ENCODE measurements at places on chromosomes 3 and 15.

DNA sequence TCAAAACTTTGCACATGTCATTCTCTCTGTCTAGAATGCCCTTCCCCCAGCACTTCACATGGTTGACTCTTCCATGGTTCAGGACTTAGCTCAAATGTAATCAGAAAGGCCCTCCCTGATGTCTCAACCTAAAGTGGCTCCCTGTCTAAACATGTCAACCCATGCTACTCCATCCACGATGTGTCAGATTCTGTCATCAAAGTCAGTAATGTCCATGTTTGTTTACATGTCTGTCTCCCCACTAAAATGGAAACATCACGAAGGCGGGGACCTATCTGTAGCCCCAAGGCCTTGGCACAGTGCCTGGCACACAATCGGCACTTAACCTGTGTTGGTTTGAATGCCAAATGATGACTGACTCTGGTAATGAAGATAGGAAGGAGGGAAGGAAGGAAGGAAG, 20.8 kb upstream of the SNTN start:
- no peak for DNase-seq

DNA sequence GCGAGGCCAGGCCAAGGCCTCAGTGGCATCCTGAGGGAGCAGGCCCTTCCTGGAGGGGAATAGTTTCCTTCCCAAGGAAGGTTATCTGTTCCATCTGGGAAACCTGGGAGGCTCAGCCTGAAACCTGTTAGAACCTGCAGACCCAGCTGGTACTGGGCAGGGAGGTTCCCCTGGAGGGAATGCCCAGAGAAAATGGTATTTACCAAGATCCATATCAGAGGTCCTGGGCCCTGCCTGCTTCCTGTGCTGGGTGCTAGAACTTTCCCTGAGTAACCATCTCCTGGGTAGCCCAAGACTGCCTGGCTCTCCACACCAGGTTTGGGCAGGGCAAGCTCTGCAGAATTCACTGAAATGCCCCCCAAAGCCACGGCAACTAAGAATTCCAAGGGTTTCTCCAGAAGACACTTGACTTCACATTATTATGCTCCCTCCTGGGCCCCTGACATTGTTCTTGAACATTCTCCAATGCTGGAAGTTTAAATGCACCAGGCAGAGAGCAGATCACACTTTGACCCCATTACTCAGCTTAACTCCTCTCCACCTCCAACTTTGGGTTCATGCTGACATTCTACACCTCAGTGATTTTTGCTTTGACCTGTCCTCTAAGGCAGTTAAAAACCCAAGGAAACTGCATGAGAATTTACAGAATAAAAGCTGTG, 2.0 kb downstream of the CA12 start:
- no peak for DNase-seq

DNA sequence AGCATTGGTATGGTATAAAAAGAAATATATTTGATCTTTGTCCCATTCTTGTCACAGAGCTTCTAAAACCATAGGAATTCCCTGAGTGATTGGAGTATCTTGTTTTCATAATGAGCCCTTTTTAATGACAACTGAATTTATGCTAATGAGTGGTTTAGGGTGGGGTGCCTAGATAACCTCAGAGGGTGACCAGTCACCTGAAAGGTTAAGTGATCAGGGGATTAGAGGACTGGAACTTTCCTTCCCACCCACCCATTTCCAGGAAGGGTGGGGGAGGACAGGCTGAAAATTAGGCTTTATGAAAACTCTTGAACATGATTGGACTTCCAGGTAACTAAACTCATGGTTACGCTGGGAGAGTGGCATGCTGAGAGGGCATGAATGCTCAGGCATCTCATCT, 8.5 kb downstream of the MFN1 start:
- no peak for DNase-seq

DNA sequence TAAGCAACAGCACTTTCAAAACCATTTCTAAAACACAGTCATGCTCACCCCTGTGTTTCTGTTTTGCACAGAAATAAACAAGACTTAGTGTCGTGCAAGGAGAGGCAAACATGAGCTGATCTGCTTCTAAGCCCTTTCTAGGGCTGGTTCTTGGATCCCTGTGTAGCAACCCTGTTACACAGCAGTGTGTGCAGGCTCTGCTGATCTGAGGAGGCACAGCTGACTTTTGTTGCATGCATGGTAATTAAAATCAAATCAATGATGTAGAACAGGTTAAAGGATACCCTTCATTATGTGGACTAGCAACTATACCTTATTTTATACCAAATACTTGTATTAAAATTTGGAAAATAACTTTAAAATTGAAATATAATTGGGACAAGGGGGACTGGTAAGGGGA, 234.8 kb downstream of the PDZRN3 start:
- DNase-seq = no peak

GRCh38 chr15:60128000-60128376, 123.9 kb downstream of the FOXB1 start:
- DNase-seq = no peak

DNA sequence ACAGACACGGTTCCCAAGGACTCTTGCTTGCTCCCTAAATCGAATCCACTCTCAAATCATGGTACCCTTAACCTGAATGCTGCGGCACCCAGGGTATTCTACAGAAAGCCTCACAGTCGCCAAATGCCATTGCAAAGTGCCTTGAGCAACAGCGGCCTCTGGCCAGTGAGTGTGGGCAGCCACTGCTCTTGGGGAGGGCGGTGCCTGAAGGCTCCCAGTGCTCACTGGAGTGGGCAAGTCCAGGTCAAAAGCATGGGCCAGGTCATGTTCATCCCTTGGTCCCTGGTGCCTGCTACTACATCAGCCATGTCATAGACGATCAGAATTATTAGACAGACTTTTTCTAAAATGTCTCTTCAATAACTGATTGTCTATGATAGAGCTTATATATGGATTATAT, 82.5 kb downstream of the ADAMTS17 start:
- no peak for DNase-seq

DNA sequence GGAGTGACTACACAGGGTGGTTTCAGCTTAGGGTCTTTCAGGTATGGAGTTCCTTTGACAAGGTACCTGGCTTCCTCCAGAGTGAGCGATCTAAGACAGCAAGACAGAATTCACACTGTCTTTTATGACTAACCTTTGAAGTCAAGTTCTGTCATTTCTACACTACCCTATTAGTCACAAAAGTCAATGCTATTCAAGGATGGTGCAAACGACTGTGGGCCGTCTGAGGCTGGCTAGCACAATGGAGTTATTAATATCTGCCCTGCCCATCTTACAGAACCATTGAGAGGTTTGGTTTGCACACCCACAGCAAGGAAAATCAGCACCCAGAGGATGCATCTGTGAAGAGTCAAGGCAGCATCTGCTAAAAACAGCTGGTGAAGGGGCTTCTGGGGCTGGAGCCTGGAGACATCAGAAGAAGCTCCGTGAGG, 62.9 kb upstream of the XCR1 start:
- no peak for DNase-seq

DNA sequence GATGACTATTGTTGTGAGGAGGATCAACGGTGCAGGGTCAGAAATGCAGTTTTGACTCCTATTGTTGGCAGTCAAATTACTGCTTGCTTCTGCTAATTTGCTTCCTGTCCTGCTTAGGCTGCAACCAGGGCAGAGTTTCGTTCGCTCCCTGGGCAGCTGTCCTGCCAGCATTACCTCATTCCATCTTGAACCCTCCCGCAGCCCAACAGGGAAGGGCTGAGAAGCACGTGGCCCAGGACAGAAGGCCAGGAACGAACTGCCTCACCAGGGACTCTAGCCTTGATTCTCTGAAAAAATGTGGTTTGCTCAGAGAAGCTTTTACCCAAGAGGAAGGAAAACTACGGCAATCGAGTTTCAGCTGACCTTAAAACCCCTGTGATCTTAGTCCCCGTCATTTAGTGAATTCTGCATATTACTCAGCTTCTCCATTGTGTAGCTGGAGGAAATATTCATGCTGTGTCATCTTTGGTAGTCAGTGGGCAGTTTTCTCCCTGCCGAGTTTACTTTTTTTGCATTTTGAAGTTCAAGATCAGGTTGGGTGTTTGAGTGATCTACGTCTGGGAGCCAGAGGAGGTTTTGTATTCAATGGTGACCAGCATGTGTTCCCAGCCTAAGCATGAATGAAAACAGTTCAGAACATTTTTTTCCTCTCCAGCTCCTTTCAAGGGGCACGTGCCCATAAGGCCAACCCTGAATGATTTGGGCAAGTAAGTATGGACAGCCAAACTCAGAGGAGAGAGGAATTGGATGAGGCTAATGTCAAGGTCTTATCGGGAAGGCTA, 23.0 kb downstream of the TLNRD1 start:
- no peak for DNase-seq

DNA sequence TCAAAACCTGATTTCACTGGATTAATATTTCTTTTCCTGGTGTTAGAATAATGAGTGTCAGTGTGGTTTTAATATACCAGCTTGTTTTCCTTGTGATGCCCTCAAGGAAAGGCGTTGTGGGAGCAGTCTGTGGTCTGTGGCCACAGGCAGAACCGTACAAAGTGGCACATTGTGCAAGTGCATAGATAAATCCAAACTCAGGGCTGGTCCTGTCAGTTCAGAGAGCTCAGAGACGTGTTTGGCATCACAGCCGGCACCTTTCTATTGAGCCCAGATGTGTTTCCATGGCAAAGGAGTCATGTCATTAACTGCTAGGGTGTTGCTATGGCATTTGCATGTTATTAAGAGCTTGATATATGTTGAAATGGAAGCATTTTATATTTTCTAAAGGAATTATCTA, 289.9 kb upstream of the RASGRP1 start:
- no peak for DNase-seq

DNA sequence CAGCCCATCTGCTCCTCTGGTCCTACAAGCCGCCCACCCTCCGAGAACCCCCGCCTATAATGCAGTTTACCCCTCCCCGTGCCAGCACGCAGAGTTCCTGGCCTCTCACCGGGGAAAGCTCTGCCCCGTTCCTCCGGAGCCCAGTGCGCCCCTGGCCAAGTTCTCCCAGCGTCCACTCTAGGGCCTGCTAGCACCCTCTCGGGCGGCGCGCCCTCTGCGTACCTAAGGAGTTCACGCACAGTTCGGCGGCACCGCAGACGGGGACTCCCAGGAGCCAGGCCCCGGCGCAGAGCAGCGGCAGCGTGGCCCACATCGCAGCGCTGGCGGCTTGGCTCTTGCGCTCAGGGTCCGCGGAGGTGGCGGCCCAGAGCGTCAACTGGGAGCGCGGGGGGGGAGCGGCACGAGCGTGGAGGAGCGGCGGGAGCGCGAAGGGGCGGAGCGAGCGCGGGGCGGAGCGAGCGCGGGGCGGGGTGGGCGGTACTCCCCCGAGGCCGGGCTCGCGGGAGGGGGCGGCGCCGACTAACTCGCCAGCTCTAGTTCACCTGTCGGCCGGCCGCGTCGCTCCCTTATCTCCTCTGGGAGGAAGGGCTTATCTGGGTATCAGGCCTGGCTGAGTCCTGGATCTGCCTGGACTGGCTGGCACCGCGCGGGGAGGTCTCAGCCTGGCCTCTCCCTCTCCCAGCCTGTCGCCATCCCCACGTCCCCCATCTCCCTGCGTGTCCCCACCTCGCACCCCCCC, at the start of gene CTSH:
CTSH (minus strand) TSS at position 378 of the 739 bp plus-strand sequence; CDS start at position 313, 65 bp downstream.
- peak; percentile 90 for DNase-seq

DNA sequence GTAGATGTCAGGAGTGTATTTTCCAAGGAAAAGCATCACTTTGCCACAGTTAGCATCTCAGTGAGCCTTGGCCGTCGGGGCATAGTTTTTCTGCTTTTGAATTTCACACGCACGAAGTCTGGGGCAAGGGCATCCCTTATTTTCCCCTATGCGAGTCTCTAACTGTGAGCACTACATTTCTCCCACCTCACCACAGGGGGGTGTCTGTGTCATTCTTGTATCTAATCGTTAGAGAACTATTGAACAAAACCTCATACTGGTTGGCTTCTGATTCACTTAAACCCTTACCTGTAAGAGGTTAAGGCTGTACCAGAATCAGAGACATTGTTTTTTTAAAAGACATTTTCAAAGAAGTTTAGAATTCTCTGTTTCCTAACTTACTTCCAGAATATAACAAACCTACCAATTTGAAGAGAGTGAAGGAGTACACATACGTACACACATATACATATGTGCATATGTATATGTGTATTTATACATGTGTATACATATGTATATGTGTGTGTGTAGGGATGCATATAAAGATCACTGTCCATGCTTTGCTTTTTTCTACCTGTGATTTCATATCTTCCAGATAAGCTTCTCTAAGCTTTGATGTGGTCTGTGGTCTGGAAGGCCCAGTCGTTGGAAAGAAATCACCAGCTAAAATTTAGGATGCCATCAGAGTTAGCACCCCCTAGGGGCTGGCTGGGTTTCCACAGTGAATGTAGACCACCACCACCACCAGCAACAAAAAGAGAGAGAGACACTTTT, 49.4 kb downstream of the MYZAP start:
- DNase-seq = peak; percentile 31

- DNase-seq = no peak
Observed at GRCh38 chr3:37462452-37462851, 288.1 kb upstream of the LRRFIP2 start.

DNA sequence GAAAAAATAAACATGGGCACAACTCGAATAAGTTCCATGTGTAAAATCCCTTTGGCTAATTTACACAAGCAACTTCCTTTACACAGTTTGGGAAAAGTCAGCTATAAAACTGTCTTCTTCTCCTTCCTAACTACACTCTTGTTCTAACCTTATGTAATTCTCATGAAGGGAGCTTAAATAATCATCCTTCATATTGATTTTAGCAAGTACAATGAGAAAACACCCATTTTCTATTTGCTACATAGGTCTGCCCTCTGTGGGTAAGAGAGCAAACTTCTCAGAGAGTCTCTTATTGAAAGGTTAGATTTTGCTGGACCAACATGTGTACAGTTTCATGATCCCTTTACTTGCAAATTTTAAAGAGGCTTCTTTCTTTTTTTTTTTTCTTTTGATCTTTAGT, 398.5 kb downstream of the ROBO1 start:
- no peak for DNase-seq

- DNase-seq = no peak
Observed at GRCh38 chr3:57959423-57960173, 48.6 kb upstream of the FLNB start.

DNA sequence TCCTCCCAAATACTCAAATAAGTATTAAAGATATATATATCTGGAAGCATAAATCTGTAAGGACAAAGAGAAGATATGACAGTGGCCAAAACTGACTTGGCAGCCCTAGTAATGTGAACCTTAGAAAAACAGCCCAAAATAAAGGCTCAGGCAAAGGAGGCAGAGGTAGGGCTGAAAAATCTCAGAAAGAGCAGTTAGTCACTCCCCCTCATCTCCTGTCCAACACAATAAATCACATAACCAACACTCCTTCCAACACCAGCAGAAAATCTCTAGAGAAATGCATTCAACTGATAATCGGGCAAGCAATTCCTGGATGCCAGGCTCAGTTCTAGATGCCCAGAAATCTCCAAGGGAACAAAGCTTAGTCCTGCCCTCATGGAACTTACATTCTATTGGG, 22.1 kb upstream of the CHRM5 start:
- DNase-seq = no peak

- no peak for DNase-seq
Observed at GRCh38 chr3:150327678-150328653, 80.1 kb upstream of the TSC22D2 start.

GRCh38 chr3:150472421-150472820, 64.3 kb downstream of the TSC22D2 start:
- no peak for DNase-seq

- no peak for DNase-seq
Observed at GRCh38 chr3:132857317-132857716, 135.1 kb upstream of the NPHP3 start.

Measured in CD4-positive, alpha-beta T cell treated with Interleukin-17A for 4 hours (primary cell).